ENCODE measurements at places on chromosomes 16 and 17.

DNA sequence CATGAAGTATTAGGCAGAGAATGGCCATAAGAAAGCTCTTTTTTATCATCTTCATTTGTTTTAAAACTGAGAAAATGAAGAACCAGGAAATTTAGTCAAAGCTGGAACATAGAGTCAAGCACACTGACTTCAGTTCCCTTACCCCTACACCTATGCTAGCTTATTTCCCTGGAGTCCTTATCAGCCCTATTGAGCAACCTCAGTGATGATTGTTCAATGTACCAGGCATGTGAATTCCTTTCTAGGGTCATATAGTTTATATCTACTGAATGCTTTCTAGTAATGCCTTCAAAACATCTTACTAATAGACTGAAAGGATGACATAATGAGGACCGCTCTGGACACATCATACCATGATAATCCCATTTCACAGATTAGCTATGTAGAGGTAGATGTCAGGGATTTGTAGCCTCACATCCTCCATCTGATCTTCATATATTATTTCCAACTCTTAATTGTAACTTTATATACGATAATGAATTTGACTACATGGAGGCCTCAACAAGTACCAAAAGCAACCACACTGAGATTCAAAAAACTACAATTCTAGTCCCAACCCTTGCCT, 460.4 kb upstream of the DYNLRB2 start:
- no peak for DNase-seq

DNA sequence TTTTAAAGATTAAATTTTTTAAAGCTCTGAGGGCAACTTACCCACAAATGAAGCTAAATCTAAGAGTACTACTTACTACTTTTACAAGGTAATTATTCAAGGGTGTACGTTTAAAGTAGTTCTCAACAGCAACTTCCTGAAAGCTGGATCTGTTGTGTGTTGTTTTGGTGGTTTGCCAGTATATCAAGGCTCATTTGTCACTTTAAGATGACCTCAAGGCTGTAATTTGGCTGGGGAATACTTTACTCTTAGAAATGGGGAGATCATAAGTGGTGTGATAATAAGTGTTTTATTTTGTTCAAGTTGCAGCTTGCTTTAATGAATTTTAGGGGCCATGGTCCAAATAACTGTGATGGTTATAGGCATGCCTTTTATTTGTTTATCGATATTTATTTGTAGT, 30.4 kb downstream of the AP2B1 start:
- no peak for DNase-seq

GRCh38 chr17:47719411-47720152, 13.5 kb upstream of the TBX21 start:
- no peak for DNase-seq

DNA sequence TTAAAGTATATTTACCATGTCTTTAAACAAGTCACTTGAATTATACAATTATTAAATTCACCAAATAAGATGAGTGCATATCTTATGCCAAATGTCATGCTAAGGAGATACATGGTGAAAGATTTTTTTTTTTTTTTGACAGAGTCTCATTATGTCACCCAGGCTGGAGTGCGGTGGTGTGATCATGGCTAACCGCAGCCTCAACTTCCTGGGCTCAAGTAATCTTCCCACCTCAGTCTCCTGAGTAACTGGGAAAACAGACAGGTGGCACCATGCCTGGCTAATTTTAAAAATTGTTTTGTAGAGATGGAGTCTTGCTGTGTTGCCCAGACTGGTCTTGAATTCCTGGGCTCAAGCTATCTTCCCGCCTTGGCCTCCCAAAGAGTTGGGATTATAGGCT, 149.0 kb upstream of the GOT2 start:
- DNase-seq, result no peak

DNA sequence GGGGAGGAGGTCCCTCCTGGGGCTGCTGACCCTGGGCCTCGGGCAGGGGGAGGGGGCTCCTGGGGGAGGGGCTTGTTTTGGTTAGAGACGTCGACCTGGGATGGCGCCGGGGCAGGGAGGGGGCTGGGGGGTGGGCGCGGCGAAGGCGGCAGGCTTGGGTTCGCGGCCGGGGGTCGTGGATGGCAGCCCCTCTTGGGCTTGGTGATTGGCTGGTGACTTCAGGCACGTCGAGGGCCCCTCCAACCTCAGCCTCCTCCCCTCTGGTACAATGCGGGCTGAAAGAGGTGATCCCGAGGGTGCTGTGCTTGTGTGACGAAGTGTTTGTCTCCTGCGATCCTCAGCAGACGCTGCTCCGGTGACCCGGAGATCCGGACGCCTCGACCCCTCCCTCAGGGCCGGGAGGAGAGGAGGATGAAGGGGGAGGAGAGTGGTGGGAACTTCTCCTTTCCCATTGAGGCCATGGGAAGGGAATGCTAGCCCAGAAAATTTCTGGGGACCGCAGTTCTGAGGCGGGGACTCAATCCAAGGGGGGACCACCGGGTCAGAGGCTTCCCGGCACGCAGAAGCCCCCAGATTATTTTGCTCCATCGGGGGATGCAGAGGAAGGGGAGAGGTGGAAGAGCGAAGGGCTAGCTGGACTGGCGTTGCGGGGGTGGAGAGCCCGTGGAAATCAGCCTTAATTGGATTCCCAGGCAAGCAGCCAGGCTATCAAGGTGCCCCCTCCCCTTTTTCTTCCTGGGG, 43.9 kb downstream of the RAI1 start:
- no peak for DNase-seq

GRCh38 chr16:68238029-68238345, 2.1 kb upstream of the ESRP2 start:
- no peak for DNase-seq

GRCh38 chr16:19133600-19133999, 19.8 kb downstream of the ITPRIPL2 start:
- no peak for DNase-seq

DNA sequence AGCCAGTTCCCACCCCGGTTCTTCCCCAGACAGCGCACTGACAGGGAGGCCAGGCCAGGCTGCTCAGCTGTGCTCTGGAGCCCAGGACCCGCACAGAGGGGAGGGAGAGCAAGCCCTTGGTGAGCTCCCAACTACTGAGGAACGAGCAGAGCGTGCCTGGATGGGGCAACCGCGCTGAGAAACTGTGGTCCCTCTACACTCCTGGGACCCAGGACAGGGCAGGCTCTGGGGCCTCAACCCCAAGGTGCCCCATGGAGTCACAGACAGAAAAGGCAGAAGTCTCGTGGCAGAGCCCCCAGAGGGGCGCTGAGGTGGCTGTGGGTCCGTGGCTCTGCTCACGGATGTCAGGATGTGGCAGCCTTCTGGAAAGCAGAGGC, 16.3 kb downstream of the SLX4 start:
- no peak for DNase-seq

Data from NCI-H2029 treated with DMSO at 0.1 percent for 48 hours (cell line).